ENCODE measurements at places on chromosomes 5 and 9. TPM values are rescaled to one million over a fixed set of nuclear protein-coding genes. Genes with fewer than 3 reads are reported as not detected.
A peak's percentile ranks its signal among the peaks of the same experiment; 100 is the strongest.

The PAEP gene
- not detected for total RNA-seq

DNA sequence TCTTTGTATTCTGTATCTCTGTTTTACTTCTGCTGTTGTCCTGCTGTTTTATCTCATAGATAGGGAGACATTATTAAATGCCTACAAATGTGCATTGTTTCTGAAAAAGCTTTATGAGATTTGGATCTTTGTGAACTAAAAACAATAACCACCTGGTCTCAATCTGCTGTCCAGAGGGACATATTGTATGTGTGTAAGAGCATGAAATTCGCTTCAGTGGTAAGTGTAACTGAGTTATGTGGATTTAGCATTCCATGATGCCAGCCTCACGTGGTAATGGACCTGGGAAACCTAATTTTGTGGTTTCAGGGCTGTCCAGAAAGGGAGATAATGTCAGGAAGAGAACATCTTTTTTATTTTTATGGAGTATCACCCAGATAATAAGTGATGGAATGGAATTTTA is 119.3 kb downstream of the GDNF start:
- H3K36me3 ChIP-seq, result peaks cover 23% of the 10 kb centered on the region
- no peaks in the 10 kb centered on the region for H3K4me1 ChIP-seq
- no peak overlapping the region for H3K27ac ChIP-seq
- no peak overlapping the region for H3K4me3 ChIP-seq
- H3K27me3 ChIP-seq, result no peaks in the 10 kb centered on the region
- DNase-seq, result no peak

The MYORG gene
- 0.42 TPM for total RNA-seq

DNA sequence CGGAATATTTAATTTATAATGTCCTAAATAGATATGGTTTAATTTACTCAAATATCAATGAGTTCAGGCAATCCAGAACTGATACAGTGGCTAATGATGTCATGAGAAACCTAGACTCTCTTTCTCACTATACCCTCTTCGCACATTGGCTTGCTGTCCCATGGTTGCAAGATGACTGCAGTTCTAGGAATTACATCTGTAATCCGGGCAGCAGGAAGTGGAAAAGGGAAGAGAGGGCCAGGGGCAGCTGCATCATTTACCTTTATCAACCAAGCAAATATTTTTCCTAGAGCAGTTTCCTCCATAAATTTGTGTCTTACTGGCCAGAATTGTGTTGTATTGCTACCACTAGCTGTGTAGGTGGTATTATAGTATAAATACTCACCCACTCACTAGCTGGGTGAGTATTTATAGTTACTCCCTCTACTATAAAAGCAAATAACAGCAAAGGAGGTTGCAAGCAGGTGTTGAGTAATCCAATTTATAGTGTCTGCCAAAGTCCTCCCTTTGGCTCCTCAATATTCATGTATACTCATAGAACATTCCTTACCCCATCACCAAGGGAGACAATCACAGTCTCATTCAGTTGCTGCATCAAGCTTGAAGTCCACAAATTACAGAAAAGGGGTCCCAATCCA is 168.8 kb downstream of the DROSHA start:
- no peaks in the 10 kb centered on the region for H3K36me3 ChIP-seq
- no peaks in the 10 kb centered on the region for H3K4me1 ChIP-seq
- no peak overlapping the region for H3K27ac ChIP-seq
- H3K4me3 ChIP-seq, result no peak overlapping the region
- no peak for DNase-seq
- H3K27me3 ChIP-seq, result no peaks in the 10 kb centered on the region

- no peaks in the 10 kb centered on the region for H3K27me3 ChIP-seq
- H3K4me1 ChIP-seq, result no peaks in the 10 kb centered on the region
- H3K27ac ChIP-seq, result no peak overlapping the region
- H3K4me3 ChIP-seq, result no peak overlapping the region
Measured at GRCh38 chr5:156419661-156420060, 92.7 kb downstream of the SGCD start.

DNA sequence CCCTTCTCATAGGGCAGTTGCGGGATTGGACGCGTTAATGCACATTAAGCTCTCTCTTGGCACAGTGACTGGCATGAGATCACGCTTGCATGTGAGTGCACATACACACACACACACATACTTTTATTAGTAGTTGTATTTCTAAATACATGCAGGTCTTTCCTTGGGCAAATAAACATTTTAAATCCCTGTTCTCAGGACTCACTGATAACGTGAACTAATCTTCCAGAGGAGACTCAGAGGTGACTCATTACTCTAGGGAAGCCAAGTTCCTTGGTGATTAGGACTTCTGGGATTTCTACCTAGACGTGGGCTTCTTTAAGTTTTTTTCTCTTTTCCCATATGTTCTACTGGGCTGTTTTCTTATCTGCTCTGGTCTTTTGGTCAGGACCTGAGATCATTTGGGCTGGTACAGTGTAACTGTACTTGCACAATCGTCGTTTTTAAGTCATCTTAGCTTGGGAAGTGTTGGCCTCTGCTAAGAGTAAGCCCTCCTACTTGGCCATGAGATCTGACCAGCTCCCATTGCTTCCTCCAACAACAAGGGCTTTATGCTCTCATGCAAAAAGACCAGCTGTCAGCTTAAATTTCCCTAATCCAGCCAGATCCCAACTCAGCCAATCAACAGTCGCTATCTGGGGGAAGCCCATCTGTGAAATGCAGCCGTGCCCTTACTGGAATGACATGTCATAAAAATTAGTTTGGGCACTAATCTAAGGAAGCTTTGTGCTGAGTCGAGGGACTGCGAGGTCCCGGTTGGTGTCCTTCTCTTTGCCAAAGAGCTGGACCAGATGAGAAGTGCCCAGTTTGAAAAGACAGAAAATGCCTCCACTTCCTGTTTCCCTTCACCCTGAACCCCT is 176.4 kb upstream of the ANKRD55 start:
- H3K36me3 ChIP-seq, result no peaks in the 10 kb centered on the region
- no peaks in the 10 kb centered on the region for H3K27me3 ChIP-seq
- H3K4me1 ChIP-seq, result no peaks in the 10 kb centered on the region
- H3K27ac ChIP-seq, result no peak overlapping the region
- no peak for DNase-seq
- no peak overlapping the region for H3K4me3 ChIP-seq

GRCh38 chr5:189976-190365 is 1.3 kb upstream of the LRRC14B start:
- DNase-seq, result no peak
- no peak overlapping the region for H3K27ac ChIP-seq
- no peaks in the 10 kb centered on the region for H3K36me3 ChIP-seq

GRCh38 chr9:38003230-38003629 is 65.8 kb downstream of the SHB start:
- H3K36me3 ChIP-seq, result no peaks in the 10 kb centered on the region
- H3K27ac ChIP-seq, result no peak overlapping the region
- peaks cover 5% of the 10 kb centered on the region for H3K4me1 ChIP-seq
- H3K4me3 ChIP-seq, result no peak overlapping the region
- DNase-seq, result no peak
- no peaks in the 10 kb centered on the region for H3K27me3 ChIP-seq

The CARTPT gene
- not detected for total RNA-seq

- H3K4me1 ChIP-seq, result no peaks in the 10 kb centered on the region
- H3K27ac ChIP-seq, result no peak overlapping the region
- no peaks in the 10 kb centered on the region for H3K27me3 ChIP-seq
- peaks cover 7% of the 10 kb centered on the region for H3K36me3 ChIP-seq
- H3K4me3 ChIP-seq, result no peak overlapping the region
- no peak for DNase-seq
Measured at GRCh38 chr5:157820593-157821252, 38.2 kb downstream of the CLINT1 start.

The ENTREP1 gene
- 0.08 TPM for total RNA-seq

The PCDHGA9 gene
- total RNA-seq, result not detected

The STPG3 gene
- total RNA-seq, result not detected

GRCh38 chr5:403995-404394 is 39.0 kb upstream of the EXOC3 start:
- H3K4me1 ChIP-seq, result peaks cover 8% of the 10 kb centered on the region
- H3K4me3 ChIP-seq, result no peak overlapping the region
- H3K27me3 ChIP-seq, result peaks cover 22% of the 10 kb centered on the region
- no peak for DNase-seq

The ALG2 gene
- total RNA-seq, result 18.1 TPM

- peak overlapping the region; percentile 28 for H3K4me3 ChIP-seq
- H3K27me3 ChIP-seq, result no peaks in the 10 kb centered on the region
- DNase-seq, result peak; percentile 38
- peak overlapping the region; percentile 63 for H3K27ac ChIP-seq
Measured at GRCh38 chr9:133509179-133510083, 15.3 kb downstream of the MYMK start.

- no peak overlapping the region for H3K27ac ChIP-seq
- no peak overlapping the region for H3K4me3 ChIP-seq
- no peaks in the 10 kb centered on the region for H3K27me3 ChIP-seq
Measured at GRCh38 chr9:94581728-94582127, 11.9 kb downstream of the FBP2 start.
